ENCODE measurements at places on chromosomes 1 and 21.

DNA sequence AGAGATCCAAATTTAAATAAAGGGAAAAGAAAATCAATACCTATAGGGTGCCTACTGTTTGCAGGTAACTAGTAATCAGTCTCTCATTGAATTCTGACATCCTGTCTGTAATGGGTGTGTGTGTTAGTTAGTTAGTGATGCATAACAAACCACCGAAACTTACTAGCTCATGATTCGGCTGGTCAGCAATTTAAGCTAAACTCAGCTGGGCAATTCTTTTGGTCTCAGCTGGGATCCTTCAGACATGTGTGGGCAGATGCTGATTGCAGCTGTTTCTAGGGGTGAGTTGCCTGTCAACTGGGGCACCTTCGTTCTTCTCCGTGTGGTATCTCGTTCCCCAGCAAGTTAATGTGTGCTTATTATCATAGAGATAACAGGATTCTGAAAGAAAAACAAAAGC, 40.2 kb upstream of the ZNF124 start:
- DNase-seq = no peak

DNA sequence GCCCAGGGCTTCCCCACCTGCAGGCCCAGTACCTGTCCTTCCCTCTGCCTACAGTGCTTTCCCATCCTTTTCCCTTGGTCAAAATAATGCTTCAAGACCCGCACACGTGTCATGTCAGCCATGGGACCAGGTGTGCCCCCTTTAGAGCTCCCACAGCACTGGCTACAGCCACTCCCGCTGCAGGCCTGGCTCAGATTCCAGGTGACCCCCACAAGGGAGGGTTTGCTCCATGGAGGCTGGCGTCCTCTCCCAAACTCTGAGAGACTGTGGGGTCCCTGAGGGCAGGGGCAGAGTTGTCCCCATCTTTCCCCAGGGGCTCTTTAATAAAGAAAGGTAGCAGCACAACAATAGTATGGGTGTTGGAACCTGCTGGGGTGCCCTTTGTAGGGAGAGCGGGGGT, 66.4 kb upstream of the RUNX3 start:
- DNase-seq = no peak

- no peak for DNase-seq
Measured at GRCh38 chr1:30638811-30639210, 84.6 kb downstream of the MATN1 start.

DNA sequence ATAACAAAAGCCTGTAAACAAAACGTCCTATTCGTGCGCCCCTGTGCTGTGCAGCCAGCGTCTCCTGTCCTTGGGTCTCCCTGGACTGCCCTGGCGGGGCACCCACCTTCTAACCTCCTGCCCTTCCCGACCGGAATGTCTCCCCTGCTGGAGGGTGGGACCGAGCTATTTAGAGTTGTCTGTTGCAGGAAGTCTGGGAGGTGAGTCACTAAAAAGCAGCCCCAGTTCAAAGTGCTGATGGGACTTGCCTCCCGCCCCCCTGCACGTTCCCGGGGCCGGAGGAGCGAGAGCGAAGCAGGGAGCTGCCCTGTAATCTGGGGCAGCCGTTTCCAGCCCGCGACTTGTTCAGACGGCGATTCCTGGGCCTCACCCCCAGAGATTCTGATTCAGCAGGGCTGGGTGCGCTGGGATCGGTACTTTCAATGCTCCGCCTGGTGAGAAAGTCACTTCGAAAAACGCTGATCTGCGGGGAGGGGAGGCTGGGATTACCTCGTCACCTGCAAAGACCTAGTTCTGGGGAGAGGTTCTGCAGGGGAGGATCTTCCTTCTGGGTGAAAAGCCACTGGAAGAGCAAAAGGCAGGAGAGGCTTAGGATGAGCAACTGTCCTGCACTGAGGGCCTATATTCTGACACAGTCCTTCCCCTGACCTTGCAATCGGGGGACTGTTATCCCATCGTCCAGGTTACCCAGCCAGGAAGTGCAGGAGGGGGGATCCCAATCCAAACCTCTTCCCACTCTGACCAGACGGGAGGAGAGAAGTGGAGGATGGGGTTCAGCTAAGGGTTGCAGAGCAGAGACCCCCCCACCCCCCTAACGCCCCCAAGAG, 1.2 kb upstream of the DHRS3 start:
- DNase-seq = peak; percentile 76

DNA sequence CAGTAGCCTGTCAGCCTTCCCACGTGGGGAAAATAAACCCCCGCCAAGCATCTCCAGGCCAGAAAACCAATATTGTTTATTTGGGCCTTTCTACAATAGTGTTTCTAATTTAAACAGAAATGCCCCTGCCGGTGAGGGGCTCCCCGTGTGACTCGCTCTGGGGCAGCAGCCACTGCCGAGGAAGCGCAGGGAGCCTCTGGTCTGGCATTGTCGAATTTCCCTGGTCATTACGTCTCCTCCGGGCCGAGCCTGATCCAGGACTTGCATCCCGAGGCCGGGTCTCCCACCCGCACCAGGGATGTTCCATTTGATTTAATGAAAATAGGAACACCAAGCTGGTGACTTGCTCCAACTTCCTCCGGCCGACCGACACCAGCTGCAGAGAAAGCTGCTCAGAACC, 20.5 kb downstream of the PRDM16 start:
- DNase-seq = no peak

DNA sequence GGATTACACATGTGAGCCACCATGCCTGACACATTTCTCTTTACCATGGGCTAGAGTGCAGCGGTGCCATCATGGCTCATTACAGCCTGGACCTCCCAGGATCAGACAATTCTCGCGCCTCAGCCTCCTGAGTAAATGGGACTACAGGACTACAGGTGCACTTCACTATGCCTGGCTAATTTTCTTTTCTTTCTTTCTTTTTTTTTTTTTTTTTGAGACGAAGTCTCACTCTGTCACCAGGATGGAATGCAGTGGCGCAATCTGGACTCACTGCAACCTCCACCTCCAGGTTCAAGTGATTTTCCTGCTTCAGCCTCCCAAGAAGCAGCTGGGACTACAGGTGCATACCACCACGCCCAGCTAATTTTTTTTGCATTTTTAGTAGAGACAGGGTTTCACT, 14.8 kb upstream of the KIF1B start:
- DNase-seq = no peak

DNA sequence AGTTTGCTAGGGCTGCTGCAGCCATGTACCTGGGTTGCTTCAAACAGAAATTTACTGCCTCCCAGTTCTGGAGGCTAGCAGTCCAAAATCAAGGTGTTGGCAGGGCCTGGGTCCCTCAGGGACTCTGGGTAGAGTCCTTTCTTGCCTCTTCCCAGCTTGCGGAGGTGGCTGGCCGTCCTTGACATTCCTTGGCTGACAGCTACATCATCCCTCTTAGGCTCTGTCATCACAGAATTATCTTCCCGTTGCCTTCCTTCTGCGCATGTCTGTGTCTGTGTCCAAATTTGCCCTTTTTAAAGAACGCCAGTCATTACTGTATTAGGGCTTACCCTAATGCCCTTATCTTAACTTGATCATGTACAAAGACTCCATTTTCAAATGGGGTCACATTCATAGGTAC, 37.6 kb upstream of the PGBD5 start:
- no peak for DNase-seq

- DNase-seq = no peak
Measured at GRCh38 chr1:90174246-90174645, 179.3 kb downstream of the ZNF326 start.

DNA sequence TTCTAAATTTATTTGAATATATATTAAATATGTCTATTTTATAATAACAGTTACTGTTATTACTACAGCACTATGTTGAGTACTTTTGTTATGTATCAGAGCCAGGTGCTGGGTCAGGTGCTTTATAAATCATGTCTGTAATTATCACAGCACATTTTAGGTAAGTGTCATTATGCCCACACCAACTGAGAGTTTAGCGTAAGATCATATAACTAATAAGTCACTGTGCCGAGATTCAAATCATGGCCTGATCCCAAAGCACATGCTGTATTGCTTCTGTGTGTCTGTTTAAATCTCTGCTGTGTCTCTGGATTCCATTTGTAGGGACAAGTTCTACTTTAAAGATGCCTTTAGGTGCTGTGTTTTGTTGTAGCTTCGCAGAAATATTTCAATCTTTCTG, 1.9 kb downstream of the GPSM2 start:
- no peak for DNase-seq

GRCh38 chr1:52057255-52057654, 1.2 kb downstream of the BTF3L4 start:
- no peak for DNase-seq

DNA sequence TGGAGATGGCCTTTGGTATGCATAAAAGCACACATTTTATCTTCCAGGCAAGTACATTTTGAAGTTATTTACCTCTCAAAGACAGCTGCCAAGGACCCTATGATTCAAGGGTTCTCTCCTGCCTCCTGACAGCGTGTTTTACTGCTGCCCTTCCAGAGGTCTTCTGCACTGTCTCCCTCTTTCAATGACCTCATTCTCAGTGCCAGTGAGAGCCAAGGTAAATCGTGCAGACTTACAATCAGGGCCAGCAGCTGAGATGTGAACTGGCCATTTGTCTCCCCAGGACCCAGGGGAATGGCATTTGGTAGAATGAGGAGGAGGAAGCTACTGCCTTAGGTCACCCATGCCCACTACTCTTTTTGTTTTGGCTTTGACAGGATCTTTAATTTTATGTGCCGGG, 84.2 kb upstream of the FGGY start:
- no peak for DNase-seq

GRCh38 chr1:245133995-245134715, 20.6 kb upstream of the KIF26B start:
- no peak for DNase-seq

DNA sequence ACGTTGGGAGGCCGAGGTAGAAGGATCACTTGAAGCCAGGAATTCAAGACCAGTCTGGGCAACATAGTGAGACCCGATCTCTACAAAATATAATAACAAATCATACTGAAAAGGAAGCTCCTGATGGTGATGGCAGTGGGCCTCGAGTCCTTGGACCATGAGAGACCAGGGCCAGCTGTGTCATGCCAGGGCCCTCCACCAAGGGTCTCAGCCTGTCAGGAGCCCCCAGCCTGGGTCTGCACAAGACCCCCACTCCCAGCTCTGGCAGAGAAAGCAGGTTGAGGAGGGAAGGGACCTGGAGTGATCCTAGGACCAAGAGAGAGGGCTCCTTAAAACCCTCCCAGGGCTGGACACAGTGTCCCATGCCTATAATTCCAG, 6.7 kb upstream of the CTRC start:
- no peak for DNase-seq

DNA sequence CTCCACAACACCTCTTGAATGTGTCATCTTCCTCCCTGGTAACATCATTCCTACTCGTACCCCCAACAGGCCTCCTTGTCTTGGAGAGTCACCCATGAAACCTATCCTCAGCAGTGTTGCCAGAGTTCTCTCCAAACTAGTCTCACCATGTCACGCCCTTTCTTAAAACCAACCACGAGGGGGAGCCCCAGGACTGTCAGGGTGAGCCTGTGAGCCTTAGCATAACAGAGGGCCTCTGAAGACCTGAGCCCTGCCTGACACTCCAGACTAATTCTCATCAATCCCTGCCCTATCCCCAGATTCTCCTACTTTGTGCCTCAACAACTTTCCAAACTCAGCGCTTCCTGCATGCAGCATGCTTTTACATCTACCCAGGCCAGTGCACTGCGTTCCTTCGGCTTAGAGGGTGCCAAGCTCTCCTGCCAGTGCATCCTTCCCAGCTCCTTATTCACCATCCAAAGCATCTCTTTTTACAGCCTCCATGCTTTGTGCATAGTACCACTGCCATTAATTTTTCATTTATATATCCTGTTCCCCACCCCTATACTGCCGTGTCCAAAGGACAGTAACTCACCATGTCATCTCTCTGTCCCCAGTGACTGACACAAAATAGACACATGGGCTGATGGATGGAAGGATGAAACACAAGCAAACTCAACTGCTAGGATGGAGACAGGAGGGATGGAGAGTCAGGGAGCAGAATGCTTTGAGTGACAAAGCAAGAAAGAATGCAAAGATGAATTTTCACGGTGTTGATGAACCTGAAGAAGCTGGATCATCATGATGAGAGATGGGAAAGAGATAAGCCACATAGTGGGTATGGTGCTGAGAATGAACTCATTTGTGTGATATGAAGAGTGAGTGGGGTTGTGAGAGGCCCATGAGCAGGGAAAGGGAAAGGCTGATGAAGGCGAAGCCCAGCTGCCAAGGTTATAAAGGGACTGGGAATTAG, 34.0 kb downstream of the ZNF697 start:
- peak; percentile 79 for DNase-seq

DNA sequence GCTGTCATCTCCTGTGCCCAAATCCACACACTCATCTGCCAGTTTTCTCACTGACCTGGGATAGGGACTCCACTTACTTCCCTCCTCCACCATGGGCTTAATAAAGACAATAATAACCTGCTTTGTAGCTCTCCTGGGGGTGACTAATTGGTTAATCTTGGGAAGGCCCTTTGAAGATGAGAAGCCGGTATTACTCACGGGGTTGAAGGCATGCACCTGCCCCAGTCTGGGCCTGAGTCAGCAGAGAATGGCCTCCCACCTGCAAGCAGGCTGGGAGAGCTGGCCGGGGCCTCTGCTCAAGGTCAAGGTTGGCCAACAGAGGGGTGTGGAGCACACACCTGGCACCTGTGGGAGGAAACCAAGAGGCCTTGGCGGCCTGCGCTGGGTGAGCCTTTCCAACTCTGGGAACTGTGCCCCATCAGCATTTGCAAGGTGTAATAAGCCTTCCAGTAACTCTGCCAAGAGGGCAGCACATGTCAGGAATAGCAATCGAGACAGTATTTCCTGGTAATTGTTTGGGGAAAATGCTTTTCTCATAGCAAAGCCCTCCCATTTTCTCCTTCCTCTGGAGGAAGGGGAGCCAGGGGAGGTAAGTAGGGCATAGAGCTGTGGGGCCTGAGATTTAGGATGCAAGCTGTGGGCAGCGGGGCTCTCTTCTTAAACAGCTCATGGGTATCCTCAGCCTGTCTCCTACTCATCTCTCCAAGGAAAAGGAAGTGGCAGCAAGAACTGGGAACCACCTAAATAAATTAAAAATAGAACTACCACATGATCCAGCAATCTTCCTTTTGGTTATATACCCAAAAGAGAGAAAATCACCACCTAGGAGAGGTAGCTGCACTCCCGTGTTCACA, 49.0 kb downstream of the TOMM20 start:
- DNase-seq = peak; percentile 27

DNA sequence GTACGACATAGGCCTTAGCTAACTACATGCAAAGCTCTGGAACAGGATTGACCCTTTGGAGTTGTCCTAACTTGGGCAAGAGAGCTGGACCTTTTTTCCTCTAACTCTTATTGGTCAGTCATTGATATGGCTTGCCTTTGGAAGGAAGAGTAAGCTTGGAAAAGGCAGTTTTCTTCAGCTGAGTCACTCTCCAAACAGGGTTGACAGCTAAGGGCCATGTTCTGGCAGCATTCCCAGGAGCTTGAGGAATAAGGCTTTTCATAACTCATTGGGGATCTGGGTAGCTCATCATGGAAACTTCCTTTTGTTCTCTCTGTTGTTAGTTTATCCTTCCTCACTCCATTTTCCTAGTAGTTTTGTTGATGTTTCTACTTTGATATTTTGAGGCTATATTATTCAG, 14.5 kb upstream of the ERRFI1 start:
- DNase-seq = no peak

DNA sequence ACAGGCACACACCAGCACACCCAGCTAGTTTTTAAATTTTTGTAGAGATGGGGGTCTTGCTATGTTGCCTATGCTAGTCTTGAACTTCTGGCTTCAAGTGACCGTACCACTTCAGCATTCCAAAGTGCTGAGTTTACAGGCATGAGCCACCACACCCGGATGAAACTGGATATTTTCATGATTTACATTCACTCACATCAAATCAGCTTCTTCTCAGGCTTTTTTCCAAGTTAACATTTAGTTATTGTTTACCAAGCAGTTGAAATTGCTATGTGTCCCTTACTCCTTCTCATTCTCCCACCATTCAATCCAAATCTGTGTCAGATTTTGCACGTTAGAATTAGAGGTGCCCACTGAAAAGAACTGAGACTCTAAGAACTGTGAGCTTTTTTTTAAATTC, 18.4 kb downstream of the RIT1 start:
- DNase-seq = no peak

All from activated naive CD8-positive, alpha-beta T cell treated with anti-CD3 and anti-CD28 coated beads, Interleukin-2, amount 50 U/mL, for 24 hours (primary cell).